HFFc6 (cell line): ENCODE measurements at places on chromosomes 3 and 15. TPM values are rescaled to one million over a fixed set of nuclear protein-coding genes. Genes with fewer than 3 reads are reported as not detected.

- no peak for DNase-seq
These were observed 35.9 kb upstream of the SPRED1 start for GRCh38 chr15:38216763-38217162.

DNA sequence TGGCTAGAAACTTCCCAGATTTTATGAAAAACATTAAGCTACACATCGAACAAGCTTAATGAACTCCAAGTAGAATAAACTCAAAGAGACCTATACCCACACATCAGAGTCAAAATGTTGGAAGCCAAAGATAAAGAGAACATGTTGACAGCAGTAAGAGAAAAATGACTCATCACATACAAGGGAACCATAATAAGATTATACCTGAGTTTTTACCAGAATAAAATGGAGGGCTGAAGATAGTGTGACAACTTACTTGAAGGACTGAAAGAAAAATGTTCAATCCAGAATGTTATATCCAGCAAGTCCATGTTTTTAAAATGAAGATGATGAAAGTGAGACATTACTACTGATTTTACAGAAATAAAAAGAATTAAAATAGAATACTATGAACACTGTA is 22.8 kb downstream of the MYL3 start:
- DNase-seq = no peak

Gene CAMP
- not detected in 3 replicates for total RNA-seq

Gene PHLDB2
- 37.8 to 54.3 TPM (median 52.5 TPM) in 3 replicates for total RNA-seq

Gene C3orf20
- not detected in 3 replicates for total RNA-seq
